CD8-positive, alpha-beta T cell (primary cell): ENCODE measurements at places on chromosomes 5 and 9. TPM values are rescaled to one million over a fixed set of nuclear protein-coding genes. Genes with fewer than 3 reads are reported as not detected.
A peak's percentile ranks its signal among the peaks of the same experiment; 100 is the strongest.

- DNase-seq = no peak
Observed at GRCh38 chr9:115615000-115615401, 497.0 kb upstream of the TNC start.

DNA sequence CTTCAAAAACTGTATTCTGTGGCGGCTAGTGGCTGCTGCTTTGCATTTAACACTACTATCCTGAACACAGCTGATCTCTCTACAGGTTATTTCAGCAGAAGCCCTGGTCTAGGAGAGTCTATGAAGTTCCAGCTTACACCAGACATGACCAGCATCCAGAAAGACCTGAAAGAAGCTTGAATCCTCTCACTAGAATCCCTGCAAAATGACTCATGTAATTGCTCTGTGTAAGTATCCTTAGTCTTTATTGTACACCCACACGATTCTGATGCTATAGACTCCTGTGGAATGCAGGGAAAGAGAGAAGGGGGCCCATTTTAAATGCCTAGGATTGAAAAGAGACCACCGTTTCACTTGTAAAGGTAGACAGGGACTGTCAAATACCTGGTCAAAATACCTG, 859 bp upstream of the GRIA1 start:
- DNase-seq = no peak

GRCh38 chr9:96441798-96442445, 8.0 kb upstream of the HABP4 start:
- no peak for DNase-seq

DNA sequence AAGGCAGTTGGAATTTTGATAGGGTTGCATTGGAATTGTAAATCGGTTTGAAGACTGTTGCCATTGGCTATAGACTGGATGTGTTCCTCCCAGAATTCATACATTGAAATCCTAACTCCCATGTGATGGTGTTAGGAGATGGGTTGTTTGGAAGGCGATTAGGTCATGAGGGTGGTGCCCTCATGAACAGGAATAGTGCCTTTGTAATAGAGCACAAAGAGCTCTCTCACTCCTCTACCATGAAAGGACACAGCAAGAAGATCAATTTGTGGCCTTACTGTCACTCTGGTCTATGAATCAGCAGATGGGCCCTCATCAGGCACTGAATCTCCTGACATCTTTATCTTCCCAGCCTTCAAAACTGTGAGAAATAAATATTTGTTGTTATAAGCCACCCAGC, 133.2 kb downstream of the PARP8 start:
- DNase-seq = no peak

DNA sequence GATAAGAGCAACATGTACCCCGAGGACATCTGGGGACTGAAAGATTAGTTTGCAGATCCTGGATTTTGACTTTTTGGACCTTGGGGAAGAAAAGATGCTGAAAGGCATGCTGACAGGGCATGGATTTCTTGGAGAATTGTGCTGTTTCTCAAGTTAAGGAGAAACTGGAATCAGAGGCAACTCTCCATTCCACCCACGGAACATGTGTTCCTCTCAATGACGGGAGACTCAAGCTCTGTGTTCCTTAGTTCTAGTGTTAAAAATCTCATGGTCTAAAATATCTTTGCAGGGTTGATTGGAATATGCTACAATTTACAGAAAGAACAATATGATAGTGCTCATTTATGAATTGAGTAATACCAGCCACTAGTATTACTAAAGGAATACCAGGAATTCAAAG, 34.4 kb upstream of the CDH12 start:
- DNase-seq = no peak

- DNase-seq = no peak
Observed at GRCh38 chr5:135236228-135236907, 162.7 kb downstream of the MACROH2A1 start.

DNA sequence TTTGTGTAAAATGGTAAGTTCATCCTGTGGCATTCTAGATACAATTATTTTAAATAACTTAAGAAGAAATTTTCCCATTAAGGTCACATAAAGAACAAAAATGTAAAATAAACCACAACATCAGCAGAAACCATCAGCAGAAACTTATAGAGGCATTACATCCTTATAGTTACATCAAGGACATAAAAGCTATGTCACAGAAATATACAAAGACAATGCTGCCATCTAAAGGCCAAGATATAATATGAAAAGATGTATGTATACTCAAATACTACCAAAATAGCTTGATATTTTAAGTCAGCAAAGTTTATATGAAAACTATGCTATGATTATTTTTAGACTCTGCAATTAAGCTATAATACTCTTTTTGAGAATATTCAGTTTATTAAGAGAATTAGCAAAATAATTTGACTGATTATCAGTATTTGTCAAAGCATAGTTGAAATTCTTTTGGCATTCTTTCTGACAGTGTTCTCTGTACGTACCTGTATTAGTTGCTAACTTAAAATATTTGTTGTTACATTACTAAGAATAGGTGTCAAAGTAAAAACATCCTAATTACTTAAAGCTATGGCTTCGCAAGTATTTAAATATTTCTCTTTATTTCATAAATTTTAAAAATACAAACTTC, 36.2 kb downstream of the FBXL17 start:
- DNase-seq = no peak

GRCh38 chr5:180135967-180136629, 64.5 kb upstream of the RNF130 start:
- DNase-seq = no peak

GRCh38 chr5:135457424-135458071, 5.4 kb upstream of the TIFAB start:
- peak; percentile 32 for DNase-seq

- DNase-seq = no peak
Observed at GRCh38 chr9:115025721-115026120, 92.2 kb downstream of the TNC start.

C7 gene
- not detected for total RNA-seq

BSPRY gene
- total RNA-seq = not detected

DNA sequence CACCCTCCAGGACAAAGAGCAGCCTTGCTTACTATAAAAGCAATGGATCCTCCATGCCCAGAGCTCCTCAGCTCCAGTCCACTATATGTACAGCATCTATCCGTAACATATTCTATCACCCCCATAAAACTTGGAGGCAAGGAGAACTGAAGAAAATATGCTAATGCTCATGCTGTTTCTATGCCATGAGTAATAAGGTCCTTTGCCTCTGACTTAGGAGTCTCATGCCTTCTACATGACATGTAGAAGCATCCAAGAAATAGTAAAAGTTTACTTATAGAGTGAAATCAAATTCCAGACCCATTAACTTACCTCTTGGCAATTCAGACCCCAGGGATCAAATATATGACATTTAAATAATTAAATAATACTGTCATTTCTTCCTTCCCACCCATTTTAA, 33.7 kb downstream of the SSBP2 start:
- no peak for DNase-seq

DNA sequence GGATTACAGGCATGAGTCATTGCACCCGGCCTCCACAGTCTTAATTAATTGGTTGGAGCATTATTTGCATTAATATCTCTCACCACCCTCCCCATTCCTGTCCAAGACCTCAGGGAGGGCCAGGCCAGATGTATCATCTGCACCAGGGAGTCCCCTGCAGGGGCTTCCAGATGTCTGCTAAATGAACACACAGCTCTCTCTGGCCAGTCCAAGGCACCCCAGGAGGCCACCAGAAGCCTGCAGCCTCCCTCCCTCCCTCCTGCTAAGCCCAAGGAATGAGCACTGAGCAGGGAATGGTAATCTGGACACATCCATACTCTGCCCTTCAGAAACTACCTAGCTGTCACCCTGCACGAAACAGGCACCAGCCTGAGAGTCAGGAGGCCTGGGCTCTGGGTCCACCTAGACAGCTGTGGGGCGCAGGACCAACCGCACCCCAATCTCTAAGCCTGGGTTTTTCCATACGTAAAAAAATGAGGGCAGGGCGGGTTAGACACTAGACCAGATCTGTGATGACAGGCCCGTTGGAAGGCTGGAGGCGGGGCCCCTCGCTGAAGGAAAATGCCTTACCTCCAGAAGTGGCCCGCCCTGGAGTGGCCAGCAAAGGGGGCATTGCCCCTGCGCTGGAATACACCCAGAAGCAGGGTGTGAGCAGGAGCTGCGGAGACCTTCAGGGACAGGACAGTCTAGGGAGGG, 8.3 kb downstream of the CIZ1 start:
- DNase-seq = no peak

- no peak for DNase-seq
Observed at GRCh38 chr9:136602193-136602885, 56.5 kb upstream of the NOTCH1 start.

PCDHGA9 gene
- total RNA-seq = not detected

- DNase-seq = no peak
Observed at GRCh38 chr9:107874591-107875369, 385.2 kb upstream of the KLF4 start.

RNF20 gene
- total RNA-seq = 20.1 TPM

CDKN2B gene
- not detected for total RNA-seq

- DNase-seq = no peak
Observed at GRCh38 chr9:90340421-90340820, 302.2 kb downstream of the DIRAS2 start.

PCDHGB4 gene
- not detected for total RNA-seq

DNA sequence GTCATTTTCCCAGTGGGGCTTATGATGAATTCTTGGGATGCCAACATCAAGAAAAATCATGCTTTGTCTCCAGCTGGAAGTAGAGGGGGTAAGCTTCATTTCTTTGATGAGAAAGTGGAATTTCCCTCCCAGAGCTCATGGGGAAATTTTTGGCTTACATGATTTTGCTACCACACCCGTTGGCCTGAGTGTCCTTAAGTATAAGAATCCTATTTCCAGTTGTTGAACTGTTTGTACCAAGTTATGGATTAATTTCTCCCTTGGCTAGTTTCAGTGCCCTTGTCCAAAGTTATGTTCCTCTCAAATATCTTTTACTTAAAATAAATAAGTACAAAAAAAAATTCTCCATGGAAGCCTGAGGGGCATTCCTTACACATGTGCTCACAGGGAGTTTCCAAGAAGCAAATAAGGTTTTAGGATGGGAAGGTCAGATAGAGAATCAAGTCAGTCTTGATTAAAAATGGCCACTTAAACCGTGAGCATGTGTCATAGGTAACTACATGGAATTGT, 82.3 kb downstream of the PTCD2 start:
- DNase-seq = no peak

DNA sequence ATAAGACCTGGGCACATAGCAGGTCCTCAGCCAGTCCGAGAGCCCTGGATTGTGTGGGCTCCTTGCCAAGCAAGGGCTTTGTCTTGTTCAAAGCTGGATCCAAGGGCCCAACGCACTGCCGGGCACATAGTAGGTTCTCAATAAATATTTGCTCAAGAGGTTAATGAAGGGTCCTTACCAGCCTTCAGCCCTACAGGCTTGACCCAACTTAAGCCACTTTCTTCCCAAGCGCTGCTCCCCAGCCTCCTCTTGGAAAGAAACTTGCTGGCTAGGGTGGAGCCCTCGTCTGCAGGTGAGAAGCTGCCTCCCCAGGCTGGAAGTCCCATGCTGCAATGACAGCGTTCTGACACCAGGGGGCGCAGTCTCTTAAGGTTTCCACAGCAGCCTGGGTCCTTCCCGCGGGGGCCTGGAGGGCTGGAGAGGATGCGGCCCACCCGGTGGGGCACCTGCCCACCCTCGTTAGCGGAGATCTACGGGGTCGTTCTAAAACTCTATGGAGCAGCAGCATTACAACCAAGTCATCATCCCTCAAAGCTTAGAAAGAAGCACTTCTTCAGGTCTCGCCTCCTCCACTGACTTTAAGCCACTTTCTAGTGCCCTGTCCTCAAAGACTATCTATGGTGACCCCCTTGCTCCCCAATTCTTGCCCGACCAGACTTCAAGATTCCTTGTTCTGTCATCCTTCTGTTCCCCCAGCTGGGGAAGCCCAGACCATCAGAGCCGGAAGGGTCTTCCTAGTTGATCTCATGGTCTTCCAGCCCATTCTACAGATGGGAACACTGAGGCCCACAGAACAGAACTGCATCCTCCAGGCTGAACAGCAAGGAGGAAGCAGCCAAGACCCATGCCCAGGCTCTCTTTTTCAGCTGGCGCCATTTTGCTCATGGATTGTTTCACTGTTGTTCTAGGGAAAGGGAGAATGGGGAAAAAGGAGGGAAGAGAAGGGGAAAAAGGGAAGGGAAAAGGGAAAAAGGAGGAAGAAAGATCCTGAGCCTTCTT, 115.4 kb downstream of the LHX2 start:
- DNase-seq = peak; percentile 65

DNA sequence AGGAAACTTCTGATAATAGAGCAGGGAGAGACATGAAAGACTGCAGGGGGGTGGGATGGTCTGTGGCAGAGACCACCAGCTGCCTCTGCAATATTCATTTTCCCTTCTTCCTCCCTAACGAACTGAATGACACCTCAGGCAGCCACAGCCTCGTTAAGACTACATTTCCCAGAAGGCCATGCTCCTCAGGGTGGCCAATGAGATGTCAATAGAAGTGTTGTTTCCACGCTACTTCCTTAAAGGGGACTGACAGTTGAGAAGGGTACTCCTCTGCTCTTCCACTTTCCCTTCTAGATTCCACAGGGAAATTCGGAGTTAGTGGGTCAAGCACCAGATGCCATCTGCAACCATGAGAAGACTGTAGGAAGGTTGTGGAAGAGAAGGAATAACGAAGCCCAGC, 52.0 kb upstream of the DAPK1 start:
- DNase-seq = no peak

GRCh38 chr9:5580650-5581049, 48.3 kb upstream of the RIC1 start:
- no peak for DNase-seq

GABRP gene
- total RNA-seq = not detected

DNA sequence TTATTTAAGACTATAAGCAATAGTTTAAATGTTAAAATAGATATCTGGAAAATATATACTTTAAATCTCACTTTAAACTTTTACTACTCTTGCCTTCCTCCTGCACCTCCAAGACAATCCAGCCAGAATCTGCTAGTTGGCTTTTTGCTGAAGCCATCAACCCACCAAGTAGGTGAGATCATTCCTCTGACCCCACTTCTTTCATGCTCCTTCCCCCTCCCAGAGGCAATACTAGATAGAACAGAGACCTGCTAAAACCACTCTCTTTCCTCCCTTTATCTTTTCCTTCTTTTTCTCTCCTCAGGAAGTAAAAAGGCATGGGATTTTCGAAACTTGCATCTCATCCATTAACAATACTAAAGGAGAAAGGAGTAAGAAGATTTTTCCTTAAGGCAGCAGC, 30.1 kb upstream of the CAMK4 start:
- no peak for DNase-seq

PCDHA12 gene
- total RNA-seq = not detected

UNC5A gene
- not detected for total RNA-seq

- no peak for DNase-seq
Observed at GRCh38 chr9:134891053-134891452, 10.4 kb downstream of the FCN2 start.

DNA sequence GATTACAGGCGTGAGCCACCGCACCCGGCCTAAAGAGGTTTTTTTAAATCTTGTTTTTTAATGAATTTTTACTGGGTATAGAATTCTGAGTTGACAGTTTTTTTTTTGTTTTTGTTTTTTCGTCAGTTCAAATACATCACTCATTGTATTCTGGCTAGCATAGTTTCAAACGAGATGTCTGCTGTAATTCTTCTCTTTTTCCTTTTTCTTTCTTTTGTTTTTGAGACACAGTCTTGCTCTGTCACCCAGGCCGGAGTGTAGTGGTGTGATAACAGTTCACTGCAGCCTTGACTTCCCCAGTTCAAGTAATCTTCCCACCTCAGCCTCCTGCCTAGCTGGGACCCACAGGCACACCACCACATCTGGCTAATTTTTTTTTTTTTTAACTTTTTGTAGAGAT, 2.2 kb upstream of the PRRT1B start:
- no peak for DNase-seq

GRCh38 chr9:135661816-135662560, 1.1 kb upstream of the LCN9 start:
- no peak for DNase-seq

- no peak for DNase-seq
Observed at GRCh38 chr5:120473332-120473731, 9.2 kb downstream of the PRR16 start.

- DNase-seq = no peak
Observed at GRCh38 chr9:81680506-81680905, 8.8 kb downstream of the TLE1 start.
